Stimulated activated CD4-positive, alpha-beta T cell treated with anti-CD3 and anti-CD28 coated beads, Interleukin-4, amount 100 ng/mL, for 24 hours (primary cell): ENCODE measurements at places on chromosomes 2 and 18.

DNA sequence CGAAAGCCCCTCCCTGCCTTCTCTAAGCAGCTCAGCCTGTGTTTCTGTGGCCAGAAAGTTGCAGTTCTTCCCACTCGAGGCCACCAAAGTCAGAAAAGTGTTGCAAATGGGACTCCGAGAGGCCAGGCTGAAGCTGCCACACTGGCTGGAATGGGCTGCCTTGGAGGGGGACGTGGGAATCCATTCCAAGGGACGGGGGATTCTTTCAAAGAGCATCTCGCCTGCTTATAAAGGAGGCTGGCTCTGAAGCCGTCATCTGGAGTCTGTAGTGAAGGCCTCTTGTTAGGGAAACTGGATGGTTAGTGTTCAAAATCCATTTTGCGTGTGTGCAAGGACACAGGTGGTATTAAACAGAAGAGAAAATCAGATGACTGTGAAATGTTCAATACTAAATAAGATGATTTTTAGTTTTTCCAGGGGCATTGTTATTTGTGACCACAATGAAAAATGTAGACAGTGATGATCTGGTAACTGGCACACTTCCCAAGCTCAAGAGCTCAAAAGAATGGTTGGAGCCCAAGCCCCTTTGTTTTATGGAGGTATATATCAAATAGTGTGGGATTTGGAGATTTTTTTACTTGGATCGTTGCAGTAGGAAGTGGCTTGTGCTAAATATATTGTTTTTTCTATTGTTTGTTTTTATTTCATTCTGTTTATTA is 782 bp downstream of the FAM228B start:
- no peak for DNase-seq

DNA sequence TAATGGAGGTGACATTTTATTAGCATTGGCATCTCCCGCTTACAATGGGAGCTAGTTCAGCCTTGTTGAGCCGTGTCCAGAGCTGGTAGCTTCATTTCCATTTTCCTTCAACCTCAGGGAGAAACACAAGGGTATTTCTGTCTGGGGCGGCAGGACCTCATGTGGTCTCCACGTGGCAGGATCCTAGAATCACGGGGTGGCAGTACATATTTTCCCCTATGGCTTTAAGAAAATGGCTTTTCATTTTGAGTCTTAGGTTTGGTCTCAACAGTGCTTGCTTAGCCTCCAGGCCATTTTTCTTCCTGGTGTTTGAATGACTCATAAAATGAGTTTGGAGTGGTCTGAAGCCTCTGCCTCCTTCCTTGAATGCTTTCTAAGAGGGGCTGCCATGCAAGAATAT is 20.3 kb downstream of the CABLES1 start:
- DNase-seq = no peak

DNA sequence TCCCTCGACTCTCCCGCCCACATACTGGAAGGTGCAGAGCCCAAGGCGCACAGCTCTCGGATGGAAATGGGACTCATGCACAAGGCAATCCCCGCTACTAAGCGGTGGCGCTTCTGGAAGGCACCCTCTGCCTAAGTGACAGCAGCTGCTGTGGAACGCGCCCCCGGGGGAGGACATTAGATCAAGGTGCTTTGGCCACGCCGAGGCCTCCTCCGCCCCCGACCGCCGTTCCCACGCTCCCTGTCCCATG is 202 bp downstream of the MCEE start:
- no peak for DNase-seq

DNA sequence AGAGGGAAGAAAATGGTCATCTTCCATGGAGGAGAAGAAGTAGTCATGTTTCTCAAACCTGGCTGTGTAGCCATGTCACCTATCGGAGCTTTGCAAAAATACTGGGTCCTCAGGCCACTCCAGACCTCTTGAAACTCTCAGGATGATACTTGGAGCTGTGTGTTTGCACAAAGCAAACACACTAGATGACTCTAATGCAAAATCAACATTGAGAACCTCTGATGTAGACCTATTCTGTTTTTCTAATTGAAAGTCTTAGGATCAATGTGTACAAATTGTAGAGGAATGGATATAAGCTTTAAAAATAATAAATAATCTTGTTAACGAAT is 444.3 kb downstream of the RND3 start:
- DNase-seq = no peak

GRCh38 chr2:240329778-240330177 is 105.7 kb upstream of the GPC1 start:
- no peak for DNase-seq

DNA sequence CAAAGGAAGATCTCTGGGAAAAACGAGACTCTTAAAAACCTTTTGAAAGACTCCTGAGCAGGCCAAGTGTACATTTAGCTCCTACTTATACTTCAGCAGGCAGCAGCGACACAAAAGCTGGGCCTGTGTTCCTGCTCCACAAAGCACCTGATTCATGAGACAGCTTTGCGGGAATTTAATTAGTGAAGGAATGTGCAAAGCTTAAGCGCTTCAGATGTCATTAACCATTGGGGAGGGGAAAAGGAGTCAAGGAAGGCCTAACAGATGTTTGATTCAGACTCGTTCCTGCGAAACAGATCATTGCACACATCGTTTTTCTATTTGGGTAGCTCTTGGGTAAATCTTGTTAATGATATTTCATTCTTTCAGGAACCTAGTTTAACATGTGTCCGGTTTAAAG is 125.9 kb downstream of the MAIP1 start:
- DNase-seq = no peak

- DNase-seq = peak; percentile 56
Observed at GRCh38 chr2:12430407-12431133, 286.2 kb upstream of the TRIB2 start.

- no peak for DNase-seq
Observed at GRCh38 chr2:215981115-215981514, 32.2 kb downstream of the MREG start.

DNA sequence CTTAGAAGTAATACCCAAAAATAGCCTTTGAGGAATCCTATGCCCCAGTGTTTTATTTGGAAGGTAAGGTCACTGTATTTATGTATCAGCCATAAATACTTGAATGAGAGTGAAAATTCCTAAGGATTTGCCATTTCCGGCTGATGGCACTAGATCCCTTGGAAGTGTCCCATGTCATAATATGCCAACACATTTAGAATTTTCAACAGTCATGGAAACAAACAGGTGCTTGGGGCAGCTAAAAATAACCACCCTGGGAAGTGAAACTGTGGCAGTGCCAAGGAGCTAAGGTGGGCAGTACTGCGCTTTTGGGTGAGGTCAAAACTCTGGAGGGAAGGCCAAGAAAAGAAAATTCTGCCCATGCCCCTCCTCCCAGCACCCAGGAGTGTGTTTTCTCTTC is 80.2 kb downstream of the TCF7L1 start:
- no peak for DNase-seq

GRCh38 chr2:28085201-28085600 is 194.7 kb downstream of the BABAM2 start:
- no peak for DNase-seq

DNA sequence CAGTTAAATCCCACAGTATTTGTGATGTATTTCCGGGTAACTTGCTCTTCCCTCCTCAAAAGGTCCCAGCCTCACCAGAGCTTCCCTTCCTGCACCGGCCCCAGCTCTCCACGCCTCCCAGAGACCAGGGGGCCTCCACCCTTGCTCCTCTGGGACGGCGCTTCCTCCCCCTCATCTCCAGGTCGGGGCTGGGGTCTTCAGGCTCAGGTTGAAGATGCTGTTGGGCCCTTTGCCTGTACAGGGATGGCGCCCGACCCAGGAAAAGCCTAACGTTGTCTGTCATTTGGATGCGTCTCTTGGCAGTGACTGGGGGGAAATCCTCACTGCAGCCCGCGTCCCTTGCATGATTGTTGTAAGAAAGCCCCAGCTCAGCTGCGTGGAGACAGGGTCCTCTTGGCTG is 126.7 kb downstream of the TPO start:
- no peak for DNase-seq

- DNase-seq = no peak
Observed at GRCh38 chr2:217249121-217250012, 389.5 kb upstream of the TNP1 start.

- no peak for DNase-seq
Observed at GRCh38 chr2:165470361-165470760, 863 bp downstream of the CSRNP3 start.

- no peak for DNase-seq
Observed at GRCh38 chr18:3666526-3667254, 216.7 kb downstream of the TGIF1 start.

DNA sequence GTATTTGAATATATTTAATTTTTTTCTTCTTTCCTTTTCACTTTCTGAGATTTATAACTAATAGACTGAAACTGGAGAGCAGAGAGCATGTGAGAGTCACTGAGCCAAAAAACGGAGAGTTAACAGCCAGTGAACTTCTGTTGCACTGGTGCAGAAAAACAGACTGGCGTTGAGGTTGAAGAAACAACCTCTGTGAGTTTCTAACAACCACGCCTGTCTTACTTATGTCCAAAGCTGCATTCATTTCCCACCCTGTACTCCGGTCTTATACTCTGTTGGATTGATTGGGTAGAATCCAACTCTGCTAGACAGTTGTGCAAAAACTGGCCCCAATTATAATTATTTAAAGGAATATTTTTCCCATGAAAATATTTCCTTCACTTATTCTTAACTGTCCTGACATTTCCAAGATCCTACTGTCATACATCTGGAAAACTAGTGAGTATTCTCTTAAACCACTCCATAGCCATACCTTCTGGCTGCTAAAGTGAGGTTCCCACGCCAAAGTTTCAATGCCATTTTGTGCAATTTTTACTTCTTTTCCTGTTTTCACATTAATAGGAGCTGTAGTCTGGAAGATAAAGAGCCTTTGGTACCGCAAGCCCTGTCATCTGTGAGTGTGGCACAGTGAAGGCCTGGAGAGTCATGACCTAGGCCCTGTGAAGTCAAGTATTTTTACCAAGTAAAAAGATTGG is 9.4 kb downstream of the CYP1B1 start:
- DNase-seq = no peak

GRCh38 chr2:46563186-46563585 is 83.8 kb downstream of the TMEM247 start:
- DNase-seq = no peak

DNA sequence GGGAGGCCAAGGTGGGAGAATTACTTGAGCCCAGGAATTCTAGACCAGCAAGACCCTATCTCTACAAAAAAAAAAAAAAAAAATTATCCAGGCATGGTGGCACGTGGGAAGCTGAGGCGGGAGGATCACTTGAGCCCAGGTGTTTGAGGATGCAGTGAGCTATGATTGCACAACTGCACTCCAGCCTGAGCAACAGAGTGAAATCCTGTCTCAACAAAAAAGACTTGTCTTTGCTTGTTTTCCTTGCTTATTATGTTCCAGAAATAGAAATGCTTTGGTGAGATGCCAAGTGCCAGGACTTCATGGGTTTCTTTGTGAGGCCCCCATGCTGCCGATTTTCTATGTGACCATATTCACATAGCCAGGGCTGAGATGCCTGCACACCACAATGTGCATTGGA is 9.0 kb downstream of the DCDC2C start:
- no peak for DNase-seq

GRCh38 chr18:28766027-28766426 is 589.1 kb upstream of the CDH2 start:
- no peak for DNase-seq

GRCh38 chr2:10541775-10542432 is 93.8 kb upstream of the ODC1 start:
- no peak for DNase-seq

GRCh38 chr2:212495046-212495445 is 43.6 kb downstream of the ERBB4 start:
- no peak for DNase-seq

DNA sequence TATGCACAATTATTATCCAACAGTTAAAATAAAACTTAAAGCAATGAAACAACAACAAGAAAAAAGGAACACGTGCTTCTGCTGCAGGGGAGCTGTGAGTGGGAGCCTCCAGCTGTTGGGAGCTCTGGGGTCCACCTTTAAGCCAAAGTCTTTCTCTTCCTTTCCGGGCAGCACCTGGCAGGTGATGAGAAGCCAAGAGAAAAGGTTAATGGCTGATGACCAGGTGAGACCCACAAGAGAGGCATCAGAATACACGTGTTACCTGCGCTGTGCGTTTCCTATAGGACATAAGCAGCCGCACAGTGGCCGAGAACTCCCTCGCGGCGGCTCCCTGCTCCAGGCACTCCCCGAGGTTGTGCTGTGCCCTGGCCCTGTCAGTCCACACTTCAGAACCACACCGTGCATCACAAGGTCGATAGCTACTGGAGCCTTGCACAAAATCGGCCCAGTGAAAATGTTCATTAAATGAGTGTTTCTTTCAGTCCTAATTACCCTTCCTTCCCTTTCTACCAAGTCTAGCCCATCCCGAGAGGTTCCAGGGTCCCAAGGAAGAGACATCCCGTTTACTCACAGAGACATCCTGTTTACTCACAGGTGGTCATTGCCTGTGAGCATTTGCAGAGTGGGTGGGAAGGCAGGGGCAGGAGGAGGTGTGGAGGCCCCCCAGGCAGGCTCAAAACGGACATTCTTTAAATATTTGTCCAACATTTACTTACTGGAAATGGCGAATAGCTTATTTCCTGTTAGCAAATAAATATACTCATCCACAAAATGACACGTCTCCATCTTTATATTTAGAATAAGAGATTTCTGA is 44.9 kb upstream of the ASB18 start:
- DNase-seq = no peak

- DNase-seq = no peak
Observed at GRCh38 chr2:60544954-60545560, 8.4 kb downstream of the BCL11A start.

DNA sequence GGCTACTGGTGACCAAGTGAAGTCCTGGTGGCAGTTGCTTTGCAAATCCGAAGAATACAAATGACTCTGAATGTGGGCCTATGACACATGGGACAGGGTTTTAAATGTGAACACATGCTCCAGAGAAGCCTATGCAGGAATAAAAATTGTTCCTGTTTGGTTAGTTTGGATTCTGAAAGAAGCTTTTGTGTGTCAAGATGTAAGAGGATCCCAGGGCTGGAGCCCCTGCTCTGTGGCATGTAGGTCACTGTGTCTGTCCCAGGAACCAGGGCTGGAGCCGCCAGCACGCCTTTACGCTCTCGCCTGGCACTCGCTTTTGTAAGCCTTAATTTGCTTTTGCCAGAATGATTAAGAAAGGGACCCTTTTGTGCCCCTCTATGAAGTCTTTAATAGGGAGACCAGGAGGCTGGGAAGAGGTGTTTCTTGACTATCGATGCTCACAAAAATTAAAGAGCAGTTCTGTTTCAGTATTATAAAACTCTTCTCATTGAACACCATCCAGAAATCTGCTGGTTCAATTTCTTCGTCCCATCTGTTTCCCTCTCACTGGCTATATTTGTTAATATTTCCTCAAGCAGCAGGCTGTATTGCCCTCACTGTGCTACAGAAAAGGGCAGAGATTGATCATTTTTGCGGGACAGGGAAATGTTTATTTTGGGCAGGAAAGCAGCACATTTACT is 532.7 kb upstream of the POU3F3 start:
- no peak for DNase-seq

DNA sequence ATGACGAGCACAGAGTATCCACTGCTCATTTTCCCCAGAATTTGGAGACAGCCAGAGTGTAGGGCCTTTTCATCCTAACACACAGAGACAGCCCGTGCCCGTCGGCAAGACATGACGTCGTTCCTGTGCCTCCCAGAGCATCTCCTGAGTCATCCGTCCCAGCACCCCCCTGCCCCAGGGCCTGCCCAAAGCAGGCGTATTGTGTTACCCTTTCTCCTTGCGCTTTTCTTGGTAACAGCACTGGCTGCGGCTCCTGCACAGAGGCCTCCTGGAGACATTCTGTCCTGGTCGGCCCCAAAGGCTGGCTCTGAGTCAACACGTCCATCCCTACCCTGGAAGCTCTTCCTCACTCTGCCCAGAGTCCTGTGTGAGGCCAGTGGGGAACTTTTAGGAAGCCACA is 217.1 kb downstream of the KLHL29 start:
- DNase-seq = no peak

- DNase-seq = no peak
Observed at GRCh38 chr2:3168230-3168891, 209.3 kb downstream of the EIPR1 start.
